ENCODE measurements at places on chromosomes 1 and 21.

DNA sequence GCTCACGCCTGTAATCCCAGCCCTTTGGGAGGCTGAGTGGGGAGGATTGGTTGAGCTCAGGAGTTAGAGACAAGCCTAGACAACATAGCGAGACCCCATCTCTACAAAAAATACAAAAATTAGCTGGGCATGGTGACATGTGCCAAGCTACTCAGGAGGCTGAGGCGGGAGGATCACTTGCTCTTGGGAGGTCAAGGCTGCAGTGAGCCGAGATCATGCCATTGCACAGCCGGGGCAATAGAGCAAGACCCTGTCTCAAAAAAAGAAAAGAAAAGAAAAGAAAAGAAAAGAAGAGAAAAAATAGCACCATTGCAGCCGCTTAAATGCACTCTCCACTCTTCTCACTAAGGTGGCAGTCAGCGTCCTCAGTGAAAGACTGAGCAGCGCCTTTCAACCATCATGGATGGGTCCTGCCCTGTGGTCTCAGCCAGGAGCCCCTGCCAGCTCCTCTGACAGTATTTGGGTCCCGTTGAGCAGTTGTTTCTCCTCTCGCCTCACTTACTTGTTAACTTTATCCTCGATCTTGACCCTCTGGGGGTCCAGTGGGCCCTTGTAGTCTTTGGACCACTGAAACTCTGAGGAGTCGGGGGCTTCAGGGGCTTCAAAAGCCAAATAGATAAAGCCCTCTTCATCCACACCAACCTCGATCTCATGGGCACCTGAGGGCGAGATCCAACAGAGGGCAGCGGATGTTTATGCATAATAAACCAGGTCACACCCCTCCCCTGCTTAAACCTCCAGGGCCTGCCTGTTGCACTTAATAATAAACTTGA, 36.9 kb downstream of the MYOM3 start:
- DNase-seq, result no peak

- DNase-seq, result no peak
Observed at GRCh38 chr1:61132645-61133334, 50.4 kb downstream of the NFIA start.

GRCh38 chr1:25469177-25469576, 38.5 kb downstream of the MACO1 start:
- no peak for DNase-seq

DNA sequence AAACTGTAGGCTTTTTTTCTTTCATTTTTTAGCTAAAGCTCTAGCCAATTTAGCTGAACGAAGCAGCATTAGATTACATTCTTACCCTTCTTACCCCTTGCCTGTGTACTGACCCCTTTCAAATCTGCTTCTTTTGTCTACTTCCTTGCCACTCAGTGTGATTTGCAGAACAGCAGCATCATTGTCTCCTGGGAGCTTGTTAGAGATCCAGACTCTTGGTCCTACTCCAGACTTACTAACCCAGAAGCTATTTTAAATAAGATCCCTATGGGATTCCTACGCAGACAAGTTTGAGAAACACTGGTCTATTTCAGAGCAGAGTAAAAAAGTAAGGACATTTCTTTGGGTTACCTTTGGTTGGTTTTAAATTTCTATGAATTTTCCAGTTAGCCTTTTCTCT, 13.8 kb downstream of the LRRC39 start:
- DNase-seq, result peak; percentile 54

- DNase-seq, result no peak
Observed at GRCh38 chr21:34180826-34181359, 107.5 kb downstream of the MRPS6 start.

GRCh38 chr1:243487649-243488227, 231.9 kb downstream of the SDCCAG8 start:
- no peak for DNase-seq

DNA sequence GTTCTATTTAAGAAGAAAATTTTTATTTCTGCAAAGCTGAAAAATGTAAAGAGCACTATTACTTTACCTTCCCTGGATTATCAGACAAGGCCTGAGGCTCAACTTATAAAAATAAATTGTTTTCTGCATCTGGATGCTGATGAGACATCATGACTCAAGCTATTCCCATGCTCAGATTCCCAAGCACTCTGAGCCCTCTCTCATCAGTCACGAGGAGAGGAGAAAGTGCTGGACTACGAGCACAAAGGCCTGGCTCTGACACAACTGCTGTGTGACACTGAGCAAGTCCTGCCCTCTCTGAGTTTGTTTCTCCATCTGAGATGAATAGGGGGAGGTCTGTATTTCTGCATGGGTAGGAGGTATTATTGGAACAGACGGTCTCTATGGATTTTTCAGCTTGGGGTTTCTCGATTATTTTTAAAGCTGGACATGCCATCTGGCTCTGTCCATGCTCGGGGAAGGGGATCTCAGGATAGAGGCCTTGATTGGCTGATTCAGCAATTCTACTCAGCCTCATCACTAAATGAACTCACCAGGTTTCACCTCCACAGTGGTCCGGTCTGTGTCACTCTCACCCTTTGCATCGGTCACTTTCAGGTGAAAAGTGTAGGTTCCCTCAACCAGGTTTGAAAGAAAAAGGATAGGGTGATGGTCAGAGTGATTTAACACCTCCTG, 107.7 kb downstream of the KIAA0319L start:
- DNase-seq, result no peak

DNA sequence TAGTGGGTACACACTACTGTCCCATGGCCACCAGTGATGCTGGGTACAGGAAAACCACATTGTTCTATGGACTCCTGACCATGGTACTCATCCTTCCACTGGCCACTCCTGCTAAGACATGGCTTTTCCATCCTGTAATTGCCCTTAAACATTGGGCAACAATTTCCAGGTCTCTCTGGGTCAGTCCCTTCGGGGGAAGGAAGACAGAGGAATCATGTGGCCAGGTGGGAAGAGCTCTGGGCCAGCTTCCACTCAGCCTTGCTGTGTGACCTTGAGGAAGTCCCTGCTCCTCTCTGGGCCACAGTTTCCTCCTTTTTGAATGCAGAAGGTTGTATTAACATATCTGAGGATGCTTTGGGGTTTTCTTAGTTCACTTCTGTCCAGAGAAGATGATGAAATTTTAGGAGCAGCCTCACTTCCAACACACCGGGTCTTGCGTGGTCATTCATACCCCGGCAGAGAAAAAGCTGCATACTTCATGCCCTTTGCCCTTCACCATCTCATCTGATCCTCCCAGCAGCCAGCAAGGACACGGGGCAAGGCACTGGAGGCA, 50.8 kb downstream of the SRRM1 start:
- DNase-seq, result no peak

GRCh38 chr1:39190096-39190495, 14.4 kb upstream of the MACF1 start:
- DNase-seq, result no peak

- no peak for DNase-seq
Observed at GRCh38 chr1:220341126-220341525, 68.9 kb upstream of the RAB3GAP2 start.

DNA sequence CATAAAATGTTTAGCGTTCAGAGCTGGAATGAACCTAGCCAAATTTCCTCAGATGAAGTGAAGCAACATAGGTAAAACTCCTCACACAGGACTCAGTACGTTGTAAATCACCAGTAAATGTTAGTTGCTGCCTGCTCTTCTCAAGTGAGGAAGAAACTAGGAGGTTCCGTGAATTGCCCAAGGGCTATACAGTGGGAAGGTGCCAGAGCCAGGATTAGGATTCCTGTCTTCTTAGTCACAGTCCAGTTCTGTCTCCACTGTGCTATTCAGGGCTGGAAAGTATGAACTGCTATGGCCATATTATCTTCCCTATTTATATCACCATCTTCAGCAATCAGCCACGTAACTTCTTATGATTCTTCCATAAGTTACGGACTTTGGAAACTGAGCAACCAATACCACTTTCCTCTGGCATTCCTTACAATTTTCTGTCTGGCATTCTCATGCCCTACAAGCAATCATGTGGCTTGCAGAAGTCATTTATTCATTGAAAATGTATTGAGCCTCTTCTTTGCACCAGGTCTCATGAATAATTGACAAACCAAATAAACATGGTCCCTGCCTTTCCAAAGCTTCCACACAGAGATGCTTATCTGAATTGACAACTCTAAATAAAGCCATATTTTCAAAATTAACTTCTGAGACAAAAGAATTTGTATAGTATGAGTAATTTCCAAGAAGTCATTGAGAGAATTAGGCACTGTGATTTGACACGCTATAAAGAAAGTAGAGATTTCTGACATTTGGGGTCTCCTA, 271.6 kb upstream of the SGIP1 start:
- DNase-seq, result no peak

- DNase-seq, result no peak
Observed at GRCh38 chr1:25526753-25527152, 16.7 kb upstream of the LDLRAP1 start.

- no peak for DNase-seq
Observed at GRCh38 chr1:98133131-98133530, 212.3 kb upstream of the DPYD start.

DNA sequence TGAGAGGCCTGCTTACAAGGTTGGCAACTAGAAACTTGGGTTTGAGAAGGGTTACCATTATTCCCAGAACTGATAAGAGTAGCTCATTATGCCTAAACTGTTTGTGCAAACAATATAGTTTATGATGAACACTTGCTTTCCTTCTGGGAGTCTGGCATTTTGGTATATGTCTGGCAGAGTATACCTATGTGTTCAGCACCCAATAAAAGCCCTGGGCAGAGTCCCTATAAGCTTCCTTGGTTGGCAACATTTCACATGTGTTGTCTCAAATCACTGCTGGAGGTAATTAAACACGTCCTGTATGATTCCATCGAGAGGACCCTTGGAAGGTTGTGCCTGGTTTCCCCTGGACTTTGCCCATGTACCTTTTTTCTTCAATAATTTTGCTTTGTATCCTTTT, 39.7 kb upstream of the DMRTA2 start:
- no peak for DNase-seq

- no peak for DNase-seq
Observed at GRCh38 chr1:204221271-204221670, 7.5 kb upstream of the GOLT1A start.

DNA sequence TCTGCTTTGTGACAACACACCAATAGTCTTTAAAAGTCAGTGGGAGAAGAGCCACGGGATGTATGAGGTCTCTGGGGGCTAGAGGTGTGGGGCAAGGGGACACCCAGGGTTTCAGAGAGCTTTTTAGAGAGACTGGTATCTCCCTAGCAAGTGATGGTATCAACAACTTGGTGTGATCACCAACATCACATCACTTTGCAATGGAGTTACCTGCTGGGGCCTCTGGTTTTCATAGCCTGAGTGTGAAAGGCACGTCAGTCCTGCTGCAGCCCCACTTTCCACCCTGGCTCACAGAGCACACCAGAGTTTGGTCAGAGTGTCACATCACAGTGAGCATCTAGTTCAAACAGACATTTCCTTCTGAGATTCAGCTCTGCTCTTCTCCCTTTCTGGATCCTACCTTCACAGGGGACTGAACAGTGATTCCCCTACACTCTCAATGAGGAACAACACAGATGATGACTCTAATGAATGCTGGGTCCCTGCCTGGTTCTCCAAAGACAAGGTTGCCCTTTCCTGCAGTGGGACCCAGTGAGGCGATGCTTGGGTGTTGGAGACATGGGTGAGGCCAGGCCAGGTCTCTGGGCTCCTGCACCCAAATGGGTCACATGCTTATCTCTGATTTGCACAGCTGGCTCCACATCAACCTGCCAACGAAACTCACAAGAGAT, 2.0 kb upstream of the MAN1C1 start:
- DNase-seq, result no peak

GRCh38 chr1:24805534-24806301, 60.5 kb downstream of the CLIC4 start:
- DNase-seq, result no peak

- no peak for DNase-seq
Observed at GRCh38 chr21:36799869-36800268, 101.0 kb downstream of the SIM2 start.

DNA sequence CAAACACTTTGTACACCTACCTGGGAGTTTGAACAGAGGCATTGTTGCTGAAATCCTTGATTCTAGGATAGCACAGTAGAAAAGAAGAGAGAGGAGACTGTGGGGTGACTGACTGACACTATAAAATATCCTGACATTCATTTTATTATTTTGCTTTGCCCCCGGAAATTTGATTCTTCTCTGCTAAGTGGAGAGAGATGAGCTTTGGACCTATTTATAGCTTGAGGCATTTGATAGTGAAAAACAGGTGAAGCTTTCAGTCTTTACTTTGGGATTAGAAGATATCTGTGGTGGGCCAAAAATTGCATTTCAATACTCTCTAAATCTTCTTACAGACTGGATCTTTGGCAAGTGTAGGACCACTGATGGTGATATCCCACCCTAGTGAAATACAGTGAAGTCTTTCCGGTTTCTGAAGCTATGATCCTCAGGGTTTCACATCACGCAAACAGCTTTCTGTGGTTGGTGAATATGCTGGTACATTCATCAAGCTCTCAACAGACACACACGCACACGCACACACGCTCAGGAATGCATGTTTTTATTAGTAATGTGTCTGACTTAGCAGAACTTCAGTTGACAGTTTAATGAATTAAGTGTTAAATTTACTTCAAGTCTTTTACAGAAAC, at the start of gene AMPD1:
AMPD1 (minus strand) TSS at position 117 of the 629 bp plus-strand sequence; CDS start at position 42, 75 bp downstream.
- no peak for DNase-seq

- DNase-seq, result no peak
Observed at GRCh38 chr1:192977089-192977706, 82.0 kb downstream of the UCHL5 start.

DNA sequence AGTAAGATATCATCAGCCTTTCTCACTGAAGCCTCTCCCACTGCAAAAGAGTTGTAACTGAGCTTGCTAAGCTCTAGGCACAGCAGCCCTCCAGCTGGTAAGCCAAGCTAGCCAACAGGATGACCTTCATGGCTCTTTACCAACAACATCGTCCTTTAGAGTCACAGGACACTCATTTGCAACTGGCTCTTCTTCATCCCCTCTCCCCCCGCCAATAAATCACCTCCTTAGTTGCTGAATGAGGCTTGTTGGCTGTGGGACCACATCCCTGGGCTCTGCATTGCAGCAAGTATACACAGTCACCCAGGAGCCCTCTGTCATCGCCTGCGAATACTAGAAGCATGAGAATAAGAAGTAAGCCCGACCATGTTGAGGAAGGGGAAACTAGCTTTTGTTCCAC, 16.0 kb upstream of the ZNF697 start:
- DNase-seq, result no peak

DNA sequence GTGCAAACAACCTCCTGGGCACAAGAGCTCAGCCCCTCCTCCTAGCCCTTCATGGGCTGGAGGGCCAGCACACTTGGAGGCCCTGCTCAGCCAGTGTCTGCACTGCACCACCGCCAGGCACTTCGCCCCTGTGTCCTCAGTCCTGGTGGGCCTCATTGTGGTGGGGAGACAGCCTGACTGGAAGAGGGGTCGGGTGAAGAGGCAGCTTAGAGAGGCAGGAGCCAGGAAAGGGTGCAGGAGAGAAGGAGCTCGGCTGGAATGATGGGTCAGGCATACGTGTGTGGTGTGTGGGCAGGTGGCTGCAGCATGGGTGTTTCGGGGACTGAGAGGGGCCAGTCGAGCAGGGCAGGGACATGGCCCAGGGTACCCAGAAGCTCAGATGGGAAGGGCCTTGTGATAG, 4.1 kb downstream of the WNT3A start:
- no peak for DNase-seq

- DNase-seq, result no peak
Observed at GRCh38 chr1:2019571-2020309, 595 bp downstream of the GABRD start.

Data from NCI-H2171 treated with DMSO at 0.1 percent for 48 hours (cell line).